ENCODE measurements at places on chromosomes 12 and 14. TPM values are rescaled to one million over a fixed set of nuclear protein-coding genes. Genes with fewer than 3 reads are reported as not detected.

Gene NOS1
- total RNA-seq = not detected

Gene EML5
- total RNA-seq = 0.13 TPM

Gene SCNN1A
- total RNA-seq = 1.6 TPM

Gene MAP1LC3B2
- total RNA-seq = 0.97 TPM

Gene C1QL4
- total RNA-seq = not detected

Gene TMEM119
- 20.0 TPM for total RNA-seq

Gene TAS2R19
- total RNA-seq = 11.1 TPM

Gene TRHDE
- not detected for total RNA-seq

Gene PABPN1
- 44.4 TPM for total RNA-seq

Gene NPFF
- total RNA-seq = not detected

Gene ADGRD1
- total RNA-seq = 1.7 TPM

Gene ARHGAP9
- total RNA-seq = 0.22 TPM

Gene TAPBPL
- 9.9 TPM for total RNA-seq

Gene SYCP3
- total RNA-seq = 0.52 TPM

Gene CTSG
- not detected for total RNA-seq

Gene RIPK3
- total RNA-seq = 180 TPM

Gene SIVA1
- 68.6 TPM for total RNA-seq

Gene RERG
- 6.3 TPM for total RNA-seq

Gene KRT7
- 24.8 TPM for total RNA-seq

Gene PITPNM2
- total RNA-seq = 7.6 TPM

Gene ALKBH2
- total RNA-seq = 13.1 TPM

Gene CCDC85C
- 7.7 TPM for total RNA-seq

Gene TEX52
- total RNA-seq = not detected

Gene SUOX
- 13.9 TPM for total RNA-seq

Gene ZBTB39
- 5.1 TPM for total RNA-seq

Gene C12orf54
- total RNA-seq = not detected

Gene LRP1
- total RNA-seq = 578 TPM

Gene TAS2R50
- total RNA-seq = 5.7 TPM

Gene APEX1
- total RNA-seq = 58.0 TPM

Gene IFNG-AS1
- 0.86 TPM for total RNA-seq

Gene CNIH1
- total RNA-seq = 367 TPM

Gene EIF5
- total RNA-seq = 211 TPM

Gene KRT81
- not detected for total RNA-seq

Gene NEDD1
- 29.4 TPM for total RNA-seq

Gene ACRBP
- total RNA-seq = 0.26 TPM

Gene SIX1
- 95.4 TPM for total RNA-seq

Gene KCNK13
- total RNA-seq = not detected

Gene BHLHE41
- total RNA-seq = 1.7 TPM

Gene ZCRB1
- 48.5 TPM for total RNA-seq

Gene TPPP2
- not detected for total RNA-seq

Gene TSPAN19
- total RNA-seq = not detected

Gene FOXG1
- under 0.01 TPM for total RNA-seq

Gene KSR2
- not detected for total RNA-seq

Gene MSI1
- 0.26 TPM for total RNA-seq

Gene KLRG1
- 0.22 TPM for total RNA-seq

All from articular chondrocyte of knee joint (primary cell).